ENCODE measurements at places on chromosomes 2 and 18.

DNA sequence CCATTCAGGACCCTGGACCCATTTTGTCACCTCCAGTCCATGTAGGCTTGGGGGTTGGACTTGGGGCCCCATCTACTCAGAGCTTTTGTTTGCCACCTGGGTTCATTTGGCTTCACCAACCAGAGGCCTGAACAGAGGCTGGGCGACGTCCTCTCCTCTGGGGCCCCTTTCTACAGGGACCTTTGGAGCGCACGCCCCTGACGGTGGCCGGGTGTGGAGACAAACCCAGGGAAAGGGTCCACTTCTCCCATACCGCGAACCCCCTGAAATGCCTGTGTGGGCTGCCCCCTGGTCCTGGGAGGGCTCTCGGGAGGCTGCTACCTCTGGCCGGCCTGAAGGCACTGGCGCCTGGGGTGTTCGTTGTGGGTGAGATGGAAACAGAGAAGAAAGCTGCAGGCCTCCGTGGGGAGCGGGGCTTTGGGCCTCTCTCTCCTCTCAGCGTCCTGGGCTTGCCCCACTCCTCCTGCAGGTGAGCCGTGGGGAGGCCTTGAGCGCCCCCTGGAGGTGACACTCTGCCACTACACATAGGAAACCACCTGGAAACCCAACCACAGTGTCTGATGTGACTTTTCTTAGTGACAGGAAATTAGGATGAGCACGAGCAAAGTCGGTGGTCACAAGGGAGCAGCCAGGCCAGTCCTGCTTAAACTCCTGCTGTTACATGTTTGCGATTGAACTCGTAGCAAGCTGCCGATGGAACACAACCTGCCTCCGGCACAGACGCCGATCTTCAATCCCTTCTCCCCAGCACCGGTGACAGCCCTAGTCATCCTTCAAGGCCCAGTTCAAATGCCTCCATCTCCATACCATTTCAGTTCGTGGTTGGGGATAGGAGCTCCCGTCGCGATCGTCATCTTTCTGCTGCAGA, 12.0 kb upstream of the NTSR2 start:
- DNase-seq: no peak

DNA sequence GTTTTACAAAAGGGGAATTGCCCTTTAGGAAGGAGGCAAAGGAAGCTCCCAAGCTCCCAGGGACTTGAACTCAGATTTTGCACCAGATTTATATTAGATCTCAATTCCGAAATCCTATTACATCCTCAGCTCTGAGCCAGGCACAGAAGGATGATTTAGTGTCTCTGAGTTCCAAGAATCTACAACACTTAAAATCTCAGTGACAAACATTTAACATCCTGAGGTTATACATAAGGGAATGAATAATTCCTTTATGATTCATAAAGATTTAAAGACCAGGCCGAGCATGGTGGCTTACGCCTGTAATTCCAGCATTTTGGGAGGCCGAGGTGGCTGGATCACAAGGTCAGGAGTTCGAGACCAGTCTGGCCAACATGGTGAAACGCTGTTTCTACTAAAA, 16.5 kb upstream of the SLC20A1 start:
- no peak for DNase-seq

DNA sequence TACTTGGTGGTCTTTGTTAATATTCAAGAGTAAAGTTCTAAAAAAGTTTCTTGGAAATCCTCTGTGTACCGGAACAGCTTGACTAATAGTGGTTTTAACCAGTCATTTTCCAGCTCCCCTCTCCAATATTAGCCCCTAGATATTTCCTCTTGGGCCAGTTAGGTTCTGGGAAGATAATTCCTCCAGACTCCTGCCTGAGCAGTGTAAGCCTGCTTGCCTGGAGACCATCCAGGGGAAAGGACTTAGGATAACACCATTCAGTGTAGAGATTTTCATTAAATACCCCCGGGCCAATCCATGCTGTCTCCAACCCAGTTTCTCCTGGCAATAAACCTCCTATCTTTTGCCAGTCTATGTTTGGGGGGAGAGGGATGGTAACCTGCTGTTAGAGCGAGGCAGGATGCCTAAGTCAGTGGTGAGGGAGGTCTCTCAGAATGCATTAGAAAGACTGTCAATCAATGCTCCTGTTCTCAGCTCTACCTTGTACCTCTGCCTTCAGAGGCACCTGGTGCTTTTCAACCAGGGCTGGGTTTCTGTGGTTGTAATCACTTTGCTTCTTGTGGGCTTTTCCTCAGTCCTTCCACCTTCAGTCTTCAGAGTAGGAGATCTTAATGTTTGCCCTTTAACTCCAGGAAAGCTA, 186.4 kb downstream of the RNF152 start:
- DNase-seq: no peak

DNA sequence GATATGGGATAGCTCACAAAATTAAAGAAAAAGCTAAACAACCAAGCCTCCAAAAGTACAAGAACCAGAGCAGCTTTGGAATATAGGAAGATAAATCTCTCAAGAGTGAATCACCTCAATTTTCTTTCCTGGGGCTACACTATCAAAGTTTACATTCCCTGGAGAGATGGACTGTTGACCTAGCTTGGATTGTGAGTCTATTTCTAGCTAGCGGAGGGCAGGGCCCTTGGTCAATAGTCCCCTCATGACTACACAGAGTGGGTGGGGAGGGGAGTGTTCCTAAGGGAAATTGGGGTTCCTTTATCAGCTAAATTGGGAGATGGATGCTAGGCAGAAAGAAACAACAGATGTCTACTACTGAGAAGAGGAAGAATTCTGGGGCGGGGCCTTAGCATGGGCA, 29.9 kb upstream of the EIF2AK3 start:
- DNase-seq: no peak

DNA sequence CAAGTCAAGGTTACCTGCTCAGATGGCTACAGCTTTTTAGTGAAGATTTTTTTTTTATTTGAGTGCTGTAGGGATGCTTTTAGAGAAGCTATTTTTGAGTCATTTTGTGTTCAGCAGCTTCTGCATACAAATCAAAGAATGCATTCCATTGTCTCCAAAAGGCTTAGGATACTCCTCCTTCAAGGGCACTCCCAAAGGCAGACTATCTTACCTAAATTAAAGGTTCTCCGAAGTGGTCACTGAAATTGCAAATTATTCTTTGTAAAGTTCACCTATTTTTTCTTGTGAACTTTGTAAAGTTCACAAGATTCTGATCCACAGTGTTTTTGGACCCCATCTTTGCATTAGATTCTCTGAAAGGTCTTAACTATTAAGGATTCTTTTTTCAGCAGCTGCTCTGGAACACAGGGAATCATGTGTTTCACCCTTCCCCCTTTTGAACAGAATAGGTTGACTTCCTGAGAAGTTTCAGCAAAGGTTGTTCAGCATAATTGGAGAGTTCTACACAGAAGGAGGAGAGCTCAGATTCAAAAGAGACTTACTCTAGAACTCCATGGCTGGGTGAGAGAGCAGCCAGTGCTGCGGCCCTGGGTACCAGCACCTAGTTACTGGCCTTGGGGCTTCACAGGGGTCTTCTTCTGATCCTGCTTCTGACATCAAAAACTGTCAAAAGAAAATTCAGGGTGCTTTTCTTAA, 14.5 kb downstream of the CLIP4 start:
- DNase-seq: no peak

- peak; percentile 11 for DNase-seq
Measured at GRCh38 chr2:49770919-49771318, 616.6 kb upstream of the FSHR start.

GRCh38 chr18:21218862-21219261, 23.2 kb upstream of the GREB1L start:
- DNase-seq: no peak

GRCh38 chr2:3105814-3106569, 271.6 kb downstream of the EIPR1 start:
- no peak for DNase-seq

DNA sequence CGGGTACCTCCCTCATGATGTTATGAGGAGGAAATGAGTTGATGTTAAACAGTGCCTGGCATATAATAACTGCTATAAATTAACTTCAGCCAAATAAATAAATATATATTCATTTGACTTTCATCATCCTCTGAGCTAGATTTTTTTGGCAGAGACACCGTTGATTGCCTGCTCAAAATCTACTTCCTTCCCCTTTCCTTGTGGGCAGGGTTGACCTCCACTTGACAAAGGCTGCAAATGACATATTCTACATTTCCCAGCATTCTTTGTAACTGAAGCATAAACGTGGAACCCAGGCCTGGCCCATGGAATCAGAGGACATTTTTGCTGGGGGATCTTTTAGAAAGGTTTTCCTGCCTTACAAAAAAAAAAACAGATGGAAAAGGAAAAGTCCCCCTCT, 177.8 kb downstream of the TXNL1 start:
- no peak for DNase-seq

- no peak for DNase-seq
Measured at GRCh38 chr2:161321944-161322648, 13.9 kb downstream of the PSMD14 start.

- no peak for DNase-seq
Measured at GRCh38 chr2:65161551-65162100, 31.7 kb upstream of the RAB1A start.

DNA sequence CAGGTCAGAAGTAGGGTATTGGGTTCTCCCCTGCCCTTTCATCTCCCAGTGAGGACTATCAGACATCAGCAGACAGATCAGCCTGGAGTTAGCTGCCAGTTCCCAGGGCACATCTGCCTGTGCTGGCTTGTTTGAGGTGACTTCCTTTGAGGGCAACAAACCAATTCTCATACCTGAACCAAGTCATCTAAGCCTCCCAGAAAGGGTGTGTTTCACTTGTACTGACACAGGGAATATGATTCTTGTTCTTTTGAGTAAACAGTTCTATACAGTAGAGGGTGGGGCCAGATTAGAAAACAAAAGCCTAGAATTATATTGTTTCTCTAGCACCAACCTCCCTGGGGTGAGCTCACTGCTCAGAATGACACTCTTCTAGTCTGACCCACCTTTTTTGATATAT, 591.9 kb downstream of the SLC4A3 start:
- no peak for DNase-seq

DNA sequence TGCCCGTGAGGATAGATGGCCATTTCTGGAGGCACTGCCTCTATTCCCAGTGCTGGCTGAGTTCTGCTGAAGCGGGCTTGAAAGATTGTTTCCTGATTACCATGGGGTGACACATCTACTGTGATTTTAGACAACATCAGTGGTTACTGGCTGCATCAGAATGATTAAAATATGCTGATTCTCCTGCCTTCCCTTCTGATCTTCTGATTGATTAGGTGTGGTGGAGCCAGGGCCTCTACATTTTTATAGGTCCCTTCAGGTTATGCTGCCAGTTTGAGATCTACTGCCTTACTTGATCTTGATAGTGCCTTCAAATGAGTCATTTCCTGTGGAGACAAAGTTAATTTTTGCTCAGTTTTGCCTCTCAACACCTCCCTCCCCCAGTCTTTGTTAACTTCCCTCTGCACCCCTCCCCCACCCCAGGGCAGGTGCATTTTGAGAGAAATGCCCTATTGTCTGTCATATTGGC, 31.6 kb upstream of the SNORC start:
- DNase-seq: no peak

DNA sequence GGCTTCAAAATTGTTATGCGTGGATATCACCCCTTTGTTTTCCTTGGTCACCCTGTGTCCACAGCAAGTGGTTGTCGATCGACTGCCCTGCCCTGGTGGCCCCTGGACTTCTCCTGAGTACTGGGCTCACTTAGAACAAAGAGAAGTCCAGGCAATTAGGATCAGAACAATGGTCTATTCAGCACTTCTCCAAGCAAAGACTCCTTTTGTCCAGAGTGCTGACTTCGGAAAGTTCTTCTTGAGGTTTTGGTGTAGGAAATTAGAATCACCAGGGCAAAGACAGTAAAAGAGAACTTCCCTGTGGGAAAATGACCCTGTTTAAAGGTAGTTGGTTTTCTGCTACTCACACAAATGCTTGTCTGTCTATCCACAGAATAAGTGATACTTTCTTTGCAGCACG, 173.9 kb downstream of the FHOD3 start:
- DNase-seq: no peak

GRCh38 chr2:136129601-136130000, 11.7 kb upstream of the CXCR4 start:
- no peak for DNase-seq

GRCh38 chr2:45636008-45636407, 15.5 kb upstream of the PRKCE start:
- no peak for DNase-seq

- DNase-seq: no peak
Measured at GRCh38 chr2:85390941-85391669, 19.1 kb downstream of the CAPG start.

- no peak for DNase-seq
Measured at GRCh38 chr2:226435146-226435545, 364.5 kb downstream of the IRS1 start.

DNA sequence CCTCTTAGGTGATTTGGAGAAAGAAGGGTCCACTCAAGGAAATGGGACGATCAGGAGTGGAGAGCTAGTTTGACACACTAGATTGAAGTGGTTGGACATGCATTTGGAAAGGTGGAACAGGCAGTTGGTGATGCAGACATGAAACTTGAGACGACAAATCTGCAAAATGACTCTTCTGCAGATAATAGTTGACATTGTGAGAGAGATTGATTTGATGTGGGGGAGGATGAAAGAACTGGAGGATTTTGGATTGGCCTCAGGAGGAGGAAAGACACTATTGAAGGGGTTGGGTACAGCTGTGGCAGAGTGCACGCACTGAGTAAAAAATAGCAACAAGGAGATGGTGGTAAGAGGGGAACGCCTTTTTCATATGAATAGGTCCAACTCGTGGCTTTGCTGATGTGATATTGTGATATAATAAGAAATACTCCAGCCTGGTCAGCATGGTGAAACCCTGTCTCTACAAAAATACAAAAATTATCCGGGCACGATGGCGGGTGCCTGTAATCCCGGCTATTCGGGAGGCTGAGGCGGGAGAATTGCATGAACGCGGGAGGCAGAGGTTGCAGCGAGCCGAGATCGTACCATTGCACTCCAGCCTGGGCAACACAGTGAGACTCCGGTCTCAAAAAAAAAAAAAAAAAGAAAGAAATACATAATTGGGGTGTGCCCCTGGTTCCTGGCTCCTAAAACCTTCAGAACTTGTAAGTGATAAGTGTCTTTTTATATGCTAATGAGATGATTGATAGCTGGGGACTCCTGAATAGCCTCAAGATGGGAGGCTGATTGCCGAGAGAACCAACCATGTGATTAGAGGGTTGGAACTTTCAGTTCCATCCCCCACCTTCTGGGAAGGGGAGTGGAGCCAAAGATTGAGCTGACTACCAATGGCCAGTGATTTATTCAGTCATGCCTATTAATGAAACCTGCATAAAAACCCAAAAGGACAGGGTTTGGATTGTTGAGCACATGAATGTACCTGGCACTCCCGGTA, 9.7 kb downstream of the TTLL4 start:
- no peak for DNase-seq

DNA sequence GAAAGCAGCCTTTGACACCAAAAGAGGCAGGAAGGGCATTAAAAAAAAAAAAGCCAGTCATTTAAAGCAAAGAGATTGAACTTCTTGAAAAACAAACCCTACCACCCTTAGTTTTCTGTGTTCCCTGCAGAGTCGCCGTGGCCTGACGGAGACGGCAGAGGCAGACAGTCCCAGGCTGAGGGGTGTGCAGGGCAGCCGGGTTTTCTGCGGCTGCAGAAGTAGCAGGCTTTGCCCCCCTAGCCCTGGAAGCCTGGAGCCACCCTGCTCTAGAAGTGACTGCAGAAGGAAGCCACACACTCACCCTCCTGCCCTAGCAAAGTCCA, 2.8 kb downstream of the INPP5D start:
- no peak for DNase-seq

Measured in right kidney (tissue), 9 donors.